ENCODE measurements at places on chromosomes 1 and 21.

- DNase-seq = no peak
Observed at GRCh38 chr1:165697491-165697880, 876 bp downstream of the ALDH9A1 start.

GRCh38 chr1:149936170-149936991 is at the start of gene MTMR11:
TSS of gene MTMR11 (minus strand) at chr1:149936879. CDS start at chr1:149936647, 232 bp downstream.
- peak; percentile 54 for DNase-seq

DNA sequence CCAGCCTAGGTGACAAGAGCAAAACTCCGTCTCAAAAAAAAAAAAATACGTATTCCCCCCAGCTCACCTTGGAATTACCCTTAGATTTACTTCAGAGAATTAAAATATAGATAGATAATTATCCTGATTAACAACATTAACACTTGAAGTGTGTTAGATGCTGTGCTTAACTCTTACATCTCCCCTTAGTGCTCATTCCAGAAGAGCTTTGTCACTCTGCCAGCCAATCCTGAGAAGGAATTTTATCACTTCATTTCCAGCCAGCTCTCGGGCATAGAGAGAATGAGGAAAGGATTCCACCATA is 1.6 kb upstream of the SHC1 start:
- DNase-seq = no peak

DNA sequence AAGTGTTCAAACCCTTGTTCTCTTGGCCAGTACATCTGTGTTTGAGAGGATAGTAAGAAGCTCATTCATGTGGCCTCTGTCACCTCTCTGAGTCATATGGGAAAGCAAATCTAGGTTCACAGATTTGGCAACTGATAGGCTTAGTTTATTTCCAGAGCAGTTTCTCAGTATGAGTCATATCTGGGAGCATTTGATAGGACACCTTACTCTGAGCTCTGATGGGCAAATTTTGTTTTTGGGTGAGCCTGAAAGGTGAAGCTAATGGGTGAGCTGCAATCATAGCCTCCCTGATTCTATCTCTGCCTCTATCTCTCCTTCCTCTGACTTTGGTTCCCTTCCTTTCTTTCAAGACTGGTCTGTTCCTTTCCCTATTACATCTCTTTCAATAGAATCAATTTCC is 134.4 kb downstream of the S1PR1 start:
- no peak for DNase-seq

DNA sequence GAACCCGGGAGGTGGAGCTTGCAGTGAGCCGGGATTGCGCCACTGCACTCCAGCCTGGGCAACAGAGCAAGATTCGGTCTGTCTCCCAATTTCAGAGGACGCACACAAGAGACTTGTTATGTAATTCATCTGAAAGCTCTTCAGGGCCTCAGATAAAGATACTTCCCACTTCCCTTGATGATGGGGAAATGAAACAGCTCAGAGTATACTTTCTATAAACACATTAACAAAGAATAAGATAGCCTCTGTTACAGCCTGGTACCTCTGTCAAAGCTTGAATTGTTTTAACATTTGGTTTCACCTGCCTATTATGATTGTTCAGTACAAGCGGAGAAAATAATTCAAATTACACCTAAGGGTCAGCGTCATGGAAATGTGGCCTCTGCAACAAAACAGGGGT is 622.9 kb upstream of the ADGRL4 start:
- DNase-seq = no peak

DNA sequence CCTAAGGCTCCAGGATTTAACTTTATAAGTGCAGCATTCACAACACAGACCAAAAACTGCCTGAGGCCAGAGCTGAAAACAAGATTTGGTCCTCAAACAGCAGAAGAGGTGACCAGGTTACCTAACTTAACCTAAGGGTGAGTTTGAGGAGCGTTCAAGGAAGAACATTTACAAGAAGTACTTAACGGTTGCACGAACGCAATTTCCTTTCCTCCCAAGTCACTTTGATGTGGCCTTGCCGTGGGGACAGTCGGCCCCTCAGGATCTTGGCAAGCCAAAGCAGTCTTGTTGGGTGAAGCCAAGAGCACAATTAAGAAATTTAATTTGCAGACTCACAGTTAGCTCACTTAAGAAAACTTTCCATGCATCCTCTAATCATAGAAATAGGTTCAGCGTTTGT is 202.6 kb upstream of the COA6 start:
- no peak for DNase-seq

- no peak for DNase-seq
Observed at GRCh38 chr21:31992391-31992790, 119.6 kb downstream of the HUNK start.

DNA sequence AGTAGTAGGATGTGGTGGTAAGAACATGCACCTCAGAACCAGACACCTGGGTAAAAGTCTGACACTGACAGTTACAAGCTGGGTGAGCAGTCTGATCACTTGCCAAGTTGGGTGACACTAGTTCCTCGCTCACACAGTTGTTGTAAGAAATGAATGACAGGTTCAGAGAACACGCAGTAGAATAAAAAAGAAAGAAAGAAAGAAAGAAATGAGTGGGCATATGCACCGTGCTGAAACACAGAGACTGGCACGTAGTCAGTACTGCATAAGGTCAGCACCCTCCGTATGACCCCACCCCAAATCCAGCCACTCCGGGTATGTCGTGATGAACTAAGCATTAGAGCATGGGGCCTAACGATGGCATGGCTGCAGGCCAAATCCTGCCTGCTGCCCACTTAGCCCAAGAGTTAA is 90.6 kb downstream of the GLUL start:
- DNase-seq = no peak
